NCI-H1417 (cell line): ENCODE measurements at places on chromosomes 1 and 21.
A peak's percentile ranks its signal among the peaks of the same experiment; 100 is the strongest.

- DNase-seq: peak; percentile 92
Measured at GRCh38 chr1:86774305-86775295, 70.2 kb downstream of the SH3GLB1 start.

GRCh38 chr1:180863158-180863775 is 49.4 kb upstream of the KIAA1614 start:
- DNase-seq: peak; percentile 87

GRCh38 chr1:76340056-76340455 is 265.5 kb downstream of the ST6GALNAC3 start:
- DNase-seq: no peak

DNA sequence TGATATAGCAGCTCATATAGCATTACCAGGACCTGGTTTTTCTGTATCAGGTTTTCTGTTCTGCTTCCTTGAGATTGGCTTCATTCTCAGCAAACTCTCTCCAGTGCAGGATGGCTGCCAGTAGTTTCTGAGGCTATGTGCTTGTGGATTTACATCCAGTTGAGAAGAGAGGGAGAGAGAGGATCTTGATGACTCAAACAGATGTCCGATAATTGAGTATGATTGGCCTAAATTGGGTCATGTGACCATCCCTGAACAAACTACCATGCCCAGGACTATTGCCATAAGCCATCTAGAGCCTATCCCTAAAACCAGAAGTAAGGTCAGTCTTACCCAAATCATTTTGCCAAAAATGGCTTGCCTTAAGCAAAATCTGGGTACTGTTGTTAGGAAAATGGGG is 18.1 kb upstream of the PSMA5 start:
- DNase-seq: no peak

DNA sequence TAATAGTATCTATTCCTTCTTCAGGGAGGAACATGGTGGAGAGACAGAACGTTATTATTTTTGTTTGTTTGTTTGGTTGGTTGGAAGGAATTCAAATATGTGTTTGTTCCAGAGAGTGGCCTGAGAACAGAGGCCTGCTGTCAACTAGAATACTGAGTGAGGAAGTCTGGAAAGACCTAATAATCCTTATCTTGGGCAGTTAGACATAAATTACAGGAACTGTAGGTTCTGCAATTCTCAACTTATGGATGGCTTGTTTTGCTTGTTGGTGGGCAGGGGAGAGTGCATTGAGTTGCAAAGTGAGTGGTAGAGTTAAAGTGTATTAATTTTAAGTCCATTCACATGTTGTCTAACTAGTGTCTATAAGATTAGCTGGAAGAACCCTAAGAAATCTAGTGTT is 197.6 kb downstream of the BACH1 start:
- no peak for DNase-seq

DNA sequence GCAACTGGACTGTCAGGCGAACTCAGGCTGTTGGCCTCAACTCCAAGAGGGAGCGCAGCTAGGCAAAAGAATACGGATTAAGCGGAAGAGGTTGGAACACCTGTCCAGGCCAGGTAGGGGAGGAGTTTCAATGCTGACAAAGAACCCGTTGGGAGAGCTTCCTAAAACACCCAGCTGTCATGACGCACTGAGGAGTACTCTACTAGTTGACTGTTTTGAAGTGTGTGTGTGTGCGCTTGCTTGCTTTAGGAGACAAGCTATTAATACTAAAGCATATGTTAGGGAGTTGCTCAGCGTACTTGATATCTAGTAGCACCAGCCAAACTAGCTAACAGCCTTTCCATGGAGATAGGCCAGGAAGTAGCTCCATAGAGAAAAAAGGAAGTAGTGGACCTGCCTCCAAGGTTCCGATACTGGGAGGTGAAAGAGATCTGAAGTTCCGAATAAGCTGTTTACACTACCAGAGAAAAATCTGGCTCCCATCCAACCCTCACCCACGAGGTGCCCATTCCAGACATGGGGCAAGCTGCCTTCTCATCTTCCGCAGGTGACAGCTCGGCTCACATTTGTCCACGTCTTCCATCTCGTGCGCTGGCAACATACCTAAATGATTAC is 974 bp upstream of the FNBP1L start:
- peak; percentile 74 for DNase-seq

- DNase-seq: no peak
Measured at GRCh38 chr1:222224156-222224555, 323.7 kb downstream of the HHIPL2 start.

GRCh38 chr1:196323869-196324268 is 284.4 kb downstream of the KCNT2 start:
- no peak for DNase-seq

DNA sequence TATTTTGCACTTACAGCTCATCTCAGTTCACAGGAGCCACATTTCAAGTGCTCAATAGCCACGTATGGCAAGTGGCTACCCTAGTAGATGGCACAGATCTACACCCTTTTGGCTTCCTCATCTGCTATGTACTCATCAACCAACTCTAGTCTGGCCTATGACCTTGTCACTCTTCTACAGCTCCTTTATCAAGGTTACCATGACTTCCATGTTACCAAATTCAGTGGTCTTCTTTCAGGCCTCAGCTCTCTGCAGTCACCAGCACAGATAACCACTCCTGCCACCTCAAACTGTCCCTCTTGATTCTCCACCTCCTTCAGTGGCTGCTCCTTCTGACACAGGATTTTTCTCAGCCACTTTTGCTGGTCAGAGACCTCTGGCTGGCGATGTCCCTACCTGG is 11.7 kb upstream of the USP48 start:
- DNase-seq: no peak

GRCh38 chr1:247338723-247339275 is 7.1 kb upstream of the ZNF496 start:
- DNase-seq: no peak

- DNase-seq: no peak
Measured at GRCh38 chr1:33031506-33031905, 5.2 kb downstream of the AK2 start.

- peak; percentile 74 for DNase-seq
Measured at GRCh38 chr1:27142464-27142863, 12.5 kb downstream of the SLC9A1 start.

DNA sequence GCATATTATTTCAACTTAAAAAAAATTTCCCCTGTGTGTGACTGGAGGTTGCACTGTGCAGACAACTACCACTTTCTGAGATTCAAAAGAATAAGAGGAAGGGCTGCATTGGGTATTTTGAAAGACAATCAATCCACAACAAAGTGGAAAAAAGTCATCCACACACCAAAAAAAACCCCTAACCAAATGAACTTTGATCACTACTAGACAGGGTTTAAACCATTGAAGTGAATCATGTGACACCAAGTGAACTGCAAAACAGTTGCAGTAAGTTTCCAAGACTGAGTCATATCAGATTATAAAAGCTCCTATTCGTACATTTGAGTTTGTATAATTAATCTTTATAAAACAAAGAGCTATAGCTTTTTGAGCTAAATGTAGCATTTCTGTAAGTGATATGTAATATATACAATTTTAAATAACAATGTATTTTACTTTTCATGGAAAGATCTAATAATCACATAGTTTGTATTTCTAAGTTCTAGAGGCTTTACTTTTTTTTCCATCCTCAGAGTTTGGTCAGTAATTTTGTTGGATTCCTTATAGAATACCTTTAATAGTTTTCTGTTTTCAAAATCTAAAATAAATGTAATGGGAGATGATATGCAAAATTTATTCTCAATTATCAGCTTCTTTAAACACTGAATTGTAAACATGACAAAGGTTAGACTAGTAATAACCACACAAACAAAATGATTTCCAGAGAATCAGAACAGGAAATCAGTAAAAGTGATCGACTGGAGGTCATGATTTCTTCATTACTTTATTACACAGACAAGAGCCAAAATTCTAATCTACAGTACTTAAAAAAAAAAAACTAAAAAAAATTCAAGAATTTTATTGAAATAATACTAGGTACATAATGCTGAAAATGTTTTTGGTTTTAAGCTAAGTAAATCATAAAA is 50.5 kb upstream of the GFI1 start:
- DNase-seq: no peak

- DNase-seq: no peak
Measured at GRCh38 chr21:17732306-17732705, 86.8 kb downstream of the C21orf91 start.

GRCh38 chr1:56712150-56712549 is 67.0 kb downstream of the PRKAA2 start:
- no peak for DNase-seq

- DNase-seq: no peak
Measured at GRCh38 chr21:41481191-41481590, 26.8 kb downstream of the TMPRSS2 start.

- no peak for DNase-seq
Measured at GRCh38 chr1:31875636-31876236, 59.9 kb upstream of the SPOCD1 start.

- no peak for DNase-seq
Measured at GRCh38 chr1:172254521-172255222, 165.8 kb upstream of the C1orf105 start.

DNA sequence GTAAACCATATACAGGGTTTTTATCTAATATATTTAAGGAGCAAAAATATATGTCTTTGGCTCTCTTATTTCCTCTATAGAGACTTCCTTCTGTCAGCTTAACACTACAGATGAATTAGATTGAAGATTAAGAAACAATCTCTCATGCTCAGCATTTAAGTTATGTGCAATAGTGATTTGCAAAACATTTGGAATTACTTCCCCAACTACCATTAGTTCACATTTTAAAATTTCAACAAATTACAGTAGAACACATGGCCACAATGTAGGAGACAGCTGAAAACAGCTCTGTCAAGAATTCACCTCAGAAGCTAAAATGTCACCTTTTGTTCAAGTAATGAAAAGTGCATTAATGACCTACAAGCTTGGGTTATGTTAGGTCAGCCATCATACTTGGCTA is 177.9 kb downstream of the EIF4G3 start:
- DNase-seq: no peak

DNA sequence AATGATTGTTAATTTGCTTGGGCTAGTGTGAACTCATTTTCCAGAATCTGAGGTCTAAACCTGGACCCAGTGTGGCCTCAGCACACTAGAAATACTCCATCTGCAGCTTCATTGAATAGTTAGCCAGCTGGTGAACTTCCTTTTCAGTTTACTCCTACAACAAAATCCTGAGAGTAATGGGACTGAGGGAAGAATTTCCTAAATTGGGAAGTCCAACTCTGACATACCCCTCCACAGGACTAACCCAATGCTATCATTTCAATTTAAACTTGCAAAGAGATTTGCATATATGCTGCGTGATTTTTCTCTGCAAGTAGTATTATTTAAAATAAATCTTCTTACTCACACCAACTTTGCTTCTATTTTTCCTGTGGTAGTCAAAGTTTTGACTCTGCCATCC is 27.8 kb upstream of the PIGC start:
- DNase-seq: no peak

DNA sequence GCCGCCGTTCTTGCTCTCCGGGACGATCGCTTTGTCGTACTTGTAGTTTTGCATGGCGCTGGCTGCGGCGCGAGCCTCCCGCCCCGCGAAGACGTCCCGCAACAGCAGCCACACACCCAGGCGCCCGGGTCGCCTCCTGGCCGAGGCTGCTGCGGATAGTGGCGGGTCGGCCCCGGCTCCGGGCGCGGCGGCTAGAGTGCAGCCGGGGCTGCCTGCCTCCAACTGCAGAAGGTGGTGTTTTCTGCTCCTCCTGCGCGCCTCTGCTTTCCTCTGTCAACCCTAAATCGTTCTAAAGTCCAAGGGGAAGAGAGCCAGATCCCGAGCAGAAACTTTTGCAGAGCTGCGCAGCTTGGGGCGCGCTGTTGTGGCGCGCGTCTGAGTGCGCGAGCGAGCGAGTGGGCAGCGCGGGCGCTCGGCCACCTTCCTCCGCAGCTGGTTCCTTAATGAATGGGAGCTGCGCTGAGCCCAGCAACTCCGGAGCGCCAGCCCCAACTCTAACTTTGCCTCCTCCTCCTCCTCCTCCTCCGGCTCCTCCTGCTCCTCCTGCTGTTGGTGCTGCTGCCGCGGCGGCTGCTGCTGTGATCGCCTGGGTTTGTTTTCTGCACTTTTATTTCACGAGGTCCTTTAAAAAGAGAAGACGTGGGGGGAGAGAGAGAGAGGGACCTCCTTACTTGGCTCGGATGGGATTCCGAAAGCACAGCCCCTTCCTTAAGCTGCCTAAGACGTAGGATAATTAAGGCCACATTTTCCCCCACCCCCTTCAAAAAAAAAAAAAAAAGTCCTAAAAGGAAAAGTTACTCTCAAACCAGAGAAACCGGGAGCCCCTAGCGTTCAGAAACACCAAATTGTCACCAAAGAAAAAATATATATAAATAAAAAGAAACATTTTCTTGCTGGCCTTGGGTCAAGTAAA is at the start of gene PLPP3:
Gene PLPP3 (minus strand): TSS at position 601 of the 913 bp plus-strand sequence. CDS start 547 bp downstream, at position 54.
- peak; percentile 66 for DNase-seq

- DNase-seq: no peak
Measured at GRCh38 chr21:20016435-20017005, 981.7 kb upstream of the NCAM2 start.

- peak; percentile 83 for DNase-seq
Measured at GRCh38 chr1:157156058-157156541, 17.9 kb upstream of the ETV3 start.

DNA sequence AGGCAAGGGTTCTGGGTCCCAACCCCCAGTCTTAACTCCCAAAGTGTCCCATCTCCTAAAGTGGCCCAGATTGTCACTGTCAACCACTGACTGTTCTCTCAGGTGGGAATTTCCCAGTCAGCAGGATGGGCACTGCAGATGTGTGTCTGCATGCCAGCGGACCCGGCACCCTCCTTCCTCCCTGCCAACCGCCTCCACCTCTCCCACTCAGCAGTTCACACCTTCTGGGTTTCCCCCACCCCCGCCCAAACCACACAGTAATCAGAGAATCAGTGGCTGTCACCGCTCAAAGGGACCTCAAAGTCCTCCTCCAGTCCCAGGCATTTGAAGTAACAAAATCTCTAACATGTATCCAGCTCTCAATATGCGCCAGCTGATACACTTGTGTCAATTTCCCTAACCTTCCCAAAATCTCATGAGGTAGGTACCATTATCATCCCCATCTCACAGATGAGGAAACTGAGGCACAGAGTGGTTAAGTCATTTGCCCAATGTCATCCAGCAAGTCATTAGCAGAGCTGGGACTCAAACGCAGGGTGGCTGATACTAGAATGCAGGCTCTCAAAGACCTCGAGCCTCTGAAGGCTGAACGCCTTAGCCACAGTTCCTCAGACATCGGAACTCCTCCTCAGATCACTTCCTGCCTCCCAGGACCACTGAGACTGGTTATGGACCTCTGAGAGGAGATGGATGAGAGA is 4.8 kb downstream of the RUNX3 start:
- no peak for DNase-seq

- no peak for DNase-seq
Measured at GRCh38 chr1:71307451-71307850, 226.6 kb upstream of the ZRANB2 start.

GRCh38 chr1:175413367-175413766 is 220.8 kb upstream of the KIAA0040 start:
- no peak for DNase-seq

- DNase-seq: no peak
Measured at GRCh38 chr1:6795661-6796060, 10.4 kb downstream of the CAMTA1 start.

DNA sequence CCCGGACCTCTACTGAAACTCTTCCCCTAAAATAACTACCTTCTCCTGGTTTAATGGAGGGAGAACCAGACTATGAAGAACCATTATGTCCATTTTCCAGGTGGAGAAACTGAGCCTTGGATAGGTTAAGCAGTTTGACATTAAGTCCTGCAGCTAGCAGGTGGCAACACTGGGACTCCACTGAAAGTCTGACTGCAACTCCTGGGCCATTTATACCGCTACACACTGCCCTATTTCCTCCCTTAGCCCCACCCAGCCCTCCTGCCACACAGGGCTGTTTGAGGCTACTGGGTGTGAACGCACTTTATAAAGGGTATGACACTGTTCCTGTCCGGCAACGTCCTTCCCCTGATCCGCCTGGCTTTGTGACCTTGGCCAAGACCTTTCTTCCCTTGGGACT is 511 bp upstream of the INPP5B start:
- DNase-seq: no peak
